ENCODE measurements at places on chromosomes 16 and 17.
A peak's percentile ranks its signal among the peaks of the same experiment; 100 is the strongest.

GRCh38 chr17:79046916-79047280 lies 22.9 kb downstream of the C1QTNF1 start:
- no peak for ATAC-seq

GRCh38 chr17:31900877-31901276 lies 631 bp downstream of the UTP6 start:
- peak; percentile 11 for ATAC-seq

GRCh38 chr17:30219833-30220232 lies 15.7 kb downstream of the SLC6A4 start:
- no peak for ATAC-seq

DNA sequence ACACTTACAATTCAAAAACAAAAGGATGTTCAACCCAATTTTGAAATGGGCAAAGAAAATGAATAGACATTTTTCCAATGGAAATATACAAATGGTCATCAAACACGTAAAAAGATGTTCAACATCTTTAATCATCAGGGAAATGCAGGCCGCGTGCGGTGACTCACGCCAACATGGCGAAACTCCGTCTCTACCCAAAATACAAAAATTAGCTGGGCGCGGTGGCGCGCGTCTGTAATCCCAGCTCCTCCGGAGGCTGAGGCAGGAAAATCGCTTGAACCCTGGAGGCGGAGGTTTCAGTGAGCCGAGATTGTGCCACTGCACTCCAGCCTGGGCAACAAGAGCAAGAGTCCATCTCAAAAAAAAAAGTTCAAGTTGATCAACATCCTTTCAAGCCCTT lies 1.8 kb upstream of the CLUAP1 start:
- no peak for ATAC-seq

GRCh38 chr17:82832881-82833475 lies 6.8 kb downstream of the ZNF750 start:
- ATAC-seq = no peak

DNA sequence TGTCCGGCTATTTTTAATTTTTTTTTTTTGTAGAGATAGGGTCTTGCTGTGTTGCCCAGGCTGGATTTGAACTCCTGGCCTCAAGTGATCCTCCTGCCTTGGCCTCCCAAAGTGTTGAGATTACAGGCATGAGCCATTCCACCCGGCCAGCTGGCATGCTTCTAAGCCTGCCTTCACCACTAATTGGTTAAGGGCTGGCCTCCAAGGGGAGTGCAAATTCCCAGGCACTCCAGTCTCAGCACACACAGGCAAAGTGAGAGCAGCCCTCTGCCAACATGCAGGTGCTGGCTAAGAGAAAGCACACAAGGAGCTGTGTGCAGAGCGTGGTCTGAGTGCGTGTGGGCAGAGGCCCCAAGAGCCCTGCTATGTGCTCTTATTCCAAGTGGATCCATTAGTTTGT lies 149.8 kb upstream of the HS3ST2 start:
- no peak for ATAC-seq

- ATAC-seq = no peak
These were observed 1.5 kb upstream of the HOXB6 start for GRCh38 chr17:48605991-48606891.

DNA sequence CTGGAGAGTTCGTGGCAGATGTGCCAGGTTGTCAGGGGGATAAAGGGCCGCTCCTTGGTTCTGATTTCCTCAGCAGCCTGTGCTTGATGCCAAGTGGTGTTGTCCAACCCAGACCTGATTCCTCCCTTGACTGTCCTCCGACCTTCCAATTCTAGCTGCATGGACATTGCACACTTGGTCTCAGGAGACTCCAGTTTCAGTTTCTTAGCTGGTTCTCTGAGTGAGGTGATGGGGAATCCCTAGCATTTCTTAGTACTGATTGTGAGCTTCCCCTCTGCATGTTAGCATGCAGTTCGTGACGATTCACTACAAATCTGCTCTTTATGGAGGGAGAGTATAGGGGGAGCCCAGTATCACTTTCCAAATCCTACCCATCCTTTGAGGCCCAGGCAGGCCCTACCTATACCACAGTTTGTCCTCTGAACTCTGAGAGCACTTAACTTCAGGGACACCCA lies 12.4 kb upstream of the CCR7 start:
- ATAC-seq = peak; percentile 83

DNA sequence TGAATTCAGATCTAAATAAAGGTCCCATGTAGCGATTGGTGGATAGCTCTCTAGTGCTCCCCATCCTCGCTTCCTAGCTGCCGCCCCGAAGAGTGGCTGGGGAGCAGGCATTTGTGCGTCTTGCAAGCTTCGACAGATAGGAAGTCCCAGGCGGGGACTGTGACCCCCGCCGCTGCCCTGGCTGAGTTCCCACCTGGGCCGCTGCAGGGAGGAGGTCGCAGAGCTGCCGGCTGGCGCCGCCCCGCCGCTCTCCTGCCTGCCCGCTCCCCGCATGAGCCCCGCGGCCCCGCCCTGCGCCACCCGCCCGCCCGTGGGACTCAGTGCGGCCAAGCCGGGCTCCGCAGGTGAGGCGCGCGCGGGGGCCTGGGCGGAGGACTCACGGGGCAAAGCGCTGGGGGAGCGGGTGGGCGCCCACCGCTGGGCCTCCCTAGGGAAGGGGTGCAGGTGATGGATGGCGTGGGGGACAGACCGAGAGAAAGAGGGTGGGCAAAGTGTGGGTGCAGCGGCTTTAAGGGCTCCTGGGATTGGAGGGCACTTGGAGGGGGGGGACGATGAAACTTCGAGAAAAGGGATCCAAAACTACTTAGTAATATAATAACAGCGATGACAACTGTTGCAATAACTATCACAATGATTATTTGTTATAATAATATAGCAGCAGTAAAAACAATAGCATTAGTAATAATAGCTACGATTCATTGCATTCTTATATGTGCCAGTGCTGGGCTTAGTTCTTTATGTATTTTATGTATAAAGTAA lies at the start of gene OTOA:
TSS of gene OTOA (plus strand) at position 80 of the 759 bp plus-strand sequence. CDS start 14,547 bp downstream, outside the sequence.
- peak; percentile 46 for ATAC-seq

DNA sequence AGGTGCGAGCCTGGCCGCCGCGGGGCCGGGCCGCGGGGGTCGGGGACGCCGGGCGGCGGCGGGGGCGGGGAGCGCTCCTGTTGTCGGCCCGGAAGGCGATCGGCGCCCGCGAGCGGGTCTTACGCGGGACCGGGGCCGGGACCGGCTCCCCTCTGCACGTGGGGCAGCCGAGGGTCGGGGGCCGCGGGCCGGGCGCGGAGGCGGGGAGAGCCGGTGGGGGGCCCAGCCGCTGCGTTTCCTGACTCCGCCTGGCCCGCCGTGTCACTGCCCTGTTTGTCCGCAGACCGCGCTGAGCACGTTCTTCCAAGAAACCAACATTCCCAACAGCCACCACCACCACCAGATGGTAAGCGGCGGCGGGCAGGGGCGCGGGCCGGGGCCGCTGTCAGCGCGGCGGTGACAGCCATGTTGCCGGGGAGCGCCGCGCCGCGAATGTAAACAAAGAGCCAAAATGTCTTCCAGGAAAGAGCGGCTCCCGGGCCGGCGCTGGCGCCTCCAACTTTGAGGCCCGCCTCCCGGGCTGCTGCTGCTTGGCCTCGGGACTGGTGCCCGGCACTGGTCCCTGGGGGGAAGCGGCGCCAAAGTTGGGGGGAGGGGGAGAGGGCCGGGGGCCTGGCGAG lies 586 bp downstream of the UBALD2 start:
- no peak for ATAC-seq

GRCh38 chr16:2810651-2811050 lies 6.4 kb upstream of the PRSS21 start:
- ATAC-seq = no peak

GRCh38 chr17:71427801-71428200 lies 693.0 kb upstream of the SOX9 start:
- ATAC-seq = no peak

GRCh38 chr17:49547566-49547965 lies 28.1 kb upstream of the NXPH3 start:
- no peak for ATAC-seq

DNA sequence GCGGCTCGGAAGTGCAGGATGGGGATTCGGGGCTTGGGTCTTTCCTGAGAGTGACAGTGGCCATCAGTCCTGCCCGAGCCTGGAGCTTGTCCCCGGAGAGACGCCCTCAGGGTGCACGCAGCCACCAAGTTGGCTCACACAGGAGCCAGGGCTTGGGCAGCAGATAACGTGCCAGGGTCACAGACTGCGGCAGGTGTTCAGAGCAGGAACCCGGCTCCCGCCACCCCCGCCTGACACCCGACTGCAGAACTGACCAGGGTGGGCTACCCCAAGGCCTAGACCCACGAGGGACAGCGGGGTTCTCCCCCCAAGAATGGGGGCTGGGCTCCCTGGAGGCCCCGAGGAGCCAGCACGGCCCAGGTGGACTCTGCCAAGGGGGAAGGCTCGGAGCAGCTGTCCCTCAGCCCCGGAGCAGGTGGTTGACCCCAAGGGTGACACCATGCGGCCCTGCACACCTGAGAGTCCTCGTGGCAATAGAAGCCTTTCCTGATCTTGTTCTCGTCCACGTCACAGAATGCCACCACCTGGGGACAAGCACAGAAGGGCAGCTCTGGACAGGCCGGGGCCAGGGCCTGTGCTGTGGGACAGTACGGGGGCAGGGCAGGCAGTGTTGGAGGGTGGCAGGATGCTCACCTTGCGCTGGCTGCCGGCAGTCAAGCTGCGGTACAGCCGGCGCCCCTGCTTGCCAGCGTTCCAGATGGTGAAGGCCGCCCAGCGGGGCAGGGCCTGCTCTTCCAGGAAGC lies 117.1 kb upstream of the ZNF750 start:
- ATAC-seq = no peak

GRCh38 chr16:2517954-2518605 lies 2.1 kb upstream of the AMDHD2 start:
- ATAC-seq = no peak

DNA sequence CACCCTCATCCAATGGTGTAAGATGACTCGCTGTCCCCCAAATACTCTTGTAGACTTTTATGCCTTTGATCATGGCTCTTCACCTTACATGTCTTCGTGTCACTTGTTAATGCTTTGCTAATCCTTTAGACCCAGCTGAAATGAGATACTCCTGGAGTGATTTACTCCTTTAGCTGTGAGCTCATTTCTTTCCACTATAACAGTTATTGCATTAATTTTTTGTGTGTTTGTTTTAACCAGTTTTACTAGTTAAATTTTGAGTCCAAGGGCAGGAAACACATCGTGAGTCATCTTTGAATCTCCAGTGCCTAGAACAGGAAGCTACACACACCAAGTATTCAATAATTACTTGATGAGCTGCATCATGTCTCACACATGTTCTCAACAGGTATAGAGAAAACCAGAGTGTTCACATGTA lies 6.5 kb upstream of the CTCF start:
- peak; percentile 99 for ATAC-seq

- ATAC-seq = peak; percentile 77
These were observed at the start of gene BRD7 for GRCh38 chr16:50368410-50369132. BRD7 (minus strand) TSS chr16:50368988; CDS start chr16:50368774, 214 bp downstream.

GRCh38 chr17:79451167-79451566 lies 159.7 kb downstream of the RBFOX3 start:
- ATAC-seq = no peak

DNA sequence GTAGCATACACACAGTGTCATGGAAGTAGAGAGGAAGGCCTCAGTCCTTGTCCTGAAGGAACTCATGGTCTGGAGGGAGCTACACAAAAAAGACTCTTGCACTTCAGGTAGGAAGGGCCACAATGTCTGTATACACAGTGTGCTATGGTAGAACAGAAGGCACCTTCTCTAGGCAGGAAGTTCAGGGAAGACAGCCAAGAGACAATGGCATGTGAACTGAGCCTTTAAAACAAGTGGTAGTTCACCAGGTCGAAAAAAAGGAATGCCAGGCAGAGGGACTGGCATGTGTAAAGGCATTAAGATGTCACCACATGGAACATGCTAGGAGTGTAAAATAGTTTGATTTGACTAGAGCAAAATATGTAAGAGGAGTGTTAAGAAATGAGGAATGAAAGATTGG lies 9.7 kb downstream of the GNAO1 start:
- no peak for ATAC-seq

DNA sequence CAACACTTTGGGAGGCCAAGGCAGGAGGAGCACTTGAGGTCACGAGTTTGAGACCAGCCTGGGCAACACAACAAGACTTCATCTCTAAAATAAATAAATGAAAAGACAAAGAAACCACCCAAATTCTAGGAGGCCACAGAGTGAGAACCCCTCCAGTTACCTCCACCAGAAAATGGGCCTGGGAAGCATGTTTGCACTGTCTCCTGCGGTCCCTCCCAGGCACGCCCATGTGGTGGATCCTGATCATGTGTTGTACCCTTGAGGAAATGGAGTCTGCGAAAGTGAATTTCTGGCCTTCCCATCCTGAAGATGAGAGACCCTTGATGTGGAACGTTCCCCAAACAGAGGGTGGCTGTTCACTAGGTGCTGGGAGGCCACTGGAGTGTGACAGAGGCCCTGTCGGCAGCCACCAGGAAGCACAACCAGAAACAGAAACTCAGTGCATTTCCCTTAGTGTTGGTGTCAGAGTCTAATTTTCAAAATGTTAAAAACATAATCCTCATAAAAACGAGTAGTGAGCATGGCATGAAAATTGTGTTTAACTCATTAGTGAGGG lies 19.2 kb upstream of the USP22 start:
- no peak for ATAC-seq

- no peak for ATAC-seq
These were observed 30.8 kb downstream of the PLCD3 start for GRCh38 chr17:45101546-45101882.

GRCh38 chr17:76382351-76382802 lies 2.0 kb upstream of the SPHK1 start:
- no peak for ATAC-seq

DNA sequence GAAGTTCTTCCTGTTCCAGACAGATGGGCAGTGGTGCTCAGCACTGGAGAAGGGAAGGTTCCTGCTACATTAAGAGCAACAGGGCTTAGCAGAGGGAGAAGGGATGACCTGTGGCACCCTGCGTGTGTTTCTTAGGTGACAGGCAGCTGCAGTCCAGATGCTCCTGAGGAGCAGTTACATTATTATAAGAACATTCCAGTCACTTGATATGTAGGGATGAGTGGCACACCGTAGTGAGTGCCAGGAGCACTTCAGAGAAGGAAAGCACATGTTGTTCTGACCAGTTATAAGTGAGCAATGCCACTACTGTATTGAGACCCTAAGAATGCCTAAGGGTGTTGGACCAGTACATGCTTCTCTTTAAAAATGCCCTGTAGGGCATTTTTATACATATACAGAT lies 39.9 kb upstream of the MRC2 start:
- ATAC-seq = no peak

GRCh38 chr16:53899431-53899830 lies 195.5 kb downstream of the FTO start:
- no peak for ATAC-seq

- ATAC-seq = no peak
These were observed 71.1 kb downstream of the CYLD start for GRCh38 chr16:50812876-50813466.

GRCh38 chr17:3888343-3889171 lies 4.3 kb downstream of the CAMKK1 start:
- ATAC-seq = no peak

GRCh38 chr17:47950448-47950847 lies 7.2 kb downstream of the PRR15L start:
- ATAC-seq = no peak

GRCh38 chr16:1818204-1818872 lies 8.3 kb downstream of the HAGH start:
- ATAC-seq = no peak

Data from activated CD4-positive, CD25-positive, alpha-beta regulatory T cell treated with anti-CD3 and anti-CD28 coated beads, Interleukin-2, amount 50 U/mL, for 24 hours (primary cell).